Type B pancreatic cell (in vitro differentiated cells): ENCODE measurements at places on chromosomes 1 and 21.

- DNase-seq: no peak
Measured at GRCh38 chr1:153598309-153599172, 14.4 kb downstream of the S100A16 start.

GRCh38 chr1:119865627-119866026 lies 30.7 kb downstream of the ADAM30 start:
- no peak for DNase-seq

DNA sequence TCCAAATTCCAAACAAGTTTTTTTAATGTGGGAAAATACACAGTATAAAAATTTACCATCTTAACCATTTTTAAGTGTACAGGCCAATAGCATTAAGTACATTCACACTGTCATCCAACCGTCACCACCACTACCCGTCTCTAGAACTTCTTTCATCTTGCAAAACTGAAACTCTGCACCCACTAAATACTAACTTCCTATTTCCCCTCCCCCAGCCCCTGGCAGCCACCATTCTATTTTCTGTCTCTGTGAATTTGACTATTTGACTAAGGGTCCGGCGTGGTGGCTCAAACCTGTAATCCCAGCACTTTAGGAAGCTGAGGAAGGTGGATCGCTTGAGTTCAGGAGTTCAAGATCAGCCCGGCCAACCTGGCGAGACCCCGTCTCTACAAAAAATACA lies 36.1 kb downstream of the CLSTN1 start:
- DNase-seq: no peak

DNA sequence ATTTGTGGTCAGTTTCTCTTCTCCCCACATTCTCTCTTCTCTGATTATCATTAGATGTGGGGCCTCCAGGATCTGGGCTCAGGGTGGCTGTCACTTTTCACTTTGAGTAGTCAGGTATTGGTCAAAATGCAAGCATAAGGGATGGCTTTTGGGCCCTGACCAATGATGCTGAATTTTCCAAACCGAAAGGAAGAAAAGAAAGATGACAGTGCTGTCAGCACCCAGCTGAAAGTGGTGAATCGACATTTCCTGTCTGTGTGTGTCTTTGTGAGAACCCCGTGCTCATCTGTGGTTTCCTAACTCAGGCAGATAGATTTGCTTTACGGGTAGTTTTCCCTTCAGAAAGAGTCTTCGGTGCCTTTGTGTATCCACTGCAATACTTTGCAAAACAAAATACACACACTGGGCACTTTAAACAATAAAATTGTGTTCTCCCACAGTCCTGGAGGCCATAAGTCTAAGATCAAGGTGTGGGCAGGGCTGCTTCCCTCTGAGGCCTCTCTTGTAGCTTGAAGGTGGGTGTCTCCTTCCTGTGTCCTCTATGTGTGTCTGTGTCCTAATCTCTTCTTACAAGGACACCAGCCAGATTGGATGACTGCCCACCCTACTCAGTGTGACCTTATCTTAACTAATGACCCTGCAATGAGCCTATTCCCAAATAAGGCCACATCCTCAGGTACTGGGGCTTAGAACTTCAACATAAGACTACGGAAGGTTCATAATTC lies 274.8 kb upstream of the AJAP1 start:
- DNase-seq: no peak

GRCh38 chr1:160800645-160801408 lies 4.9 kb downstream of the LY9 start:
- DNase-seq: no peak

- no peak for DNase-seq
Measured at GRCh38 chr1:234408757-234409156, 35.5 kb downstream of the COA6 start.

DNA sequence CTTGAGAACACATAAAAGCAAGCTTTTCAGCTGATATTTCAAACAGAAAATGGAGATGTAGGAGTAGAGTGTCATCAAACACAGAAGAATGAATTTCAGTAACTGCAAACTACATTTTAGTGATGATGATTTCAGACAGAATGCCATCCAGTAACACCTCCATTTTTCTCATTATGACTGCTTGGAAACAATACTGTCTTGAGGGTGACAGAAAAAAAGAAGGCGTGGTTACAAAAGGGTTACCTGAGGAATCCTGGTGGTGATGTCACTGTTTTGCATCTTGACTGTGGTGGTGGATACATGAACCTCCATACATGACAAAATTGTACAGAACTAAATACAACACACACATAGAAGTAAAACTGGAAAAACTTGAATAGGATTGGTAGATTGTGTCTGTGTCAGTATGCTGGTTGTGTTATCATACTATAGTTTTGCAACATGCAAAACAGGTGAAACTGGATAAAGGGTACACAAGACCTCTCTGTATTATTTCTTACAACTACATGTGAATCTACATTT lies 375.9 kb downstream of the PTBP2 start:
- no peak for DNase-seq

DNA sequence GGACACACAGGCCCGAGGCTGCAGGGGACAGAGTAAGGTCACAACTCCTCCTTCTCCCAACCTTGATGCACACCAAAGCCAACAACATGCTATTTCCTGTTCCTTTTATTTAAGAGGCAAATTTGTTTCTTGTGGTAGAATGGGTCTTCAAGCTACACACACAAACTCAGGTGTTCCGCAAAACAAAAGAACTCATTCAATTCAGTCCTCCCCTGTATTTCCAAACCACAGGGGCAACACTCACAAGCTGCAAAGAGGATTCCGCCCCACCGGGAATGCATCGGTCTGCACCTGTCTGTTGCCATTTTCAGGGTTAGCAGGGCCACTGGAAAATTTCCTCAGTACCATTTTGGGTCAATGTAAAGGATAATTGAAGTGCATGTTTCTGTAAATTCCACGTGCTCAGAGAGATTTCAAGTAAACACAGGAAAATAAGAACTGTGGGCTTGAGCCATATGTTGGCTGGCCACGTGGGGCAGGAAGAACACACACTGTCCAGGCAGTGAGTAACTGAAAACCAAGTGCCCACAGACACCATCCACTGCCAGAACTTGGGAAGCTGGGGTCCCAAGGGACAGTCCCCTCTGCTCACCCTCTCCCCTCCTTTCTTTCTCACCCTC lies 145.2 kb upstream of the ERG start:
- no peak for DNase-seq

DNA sequence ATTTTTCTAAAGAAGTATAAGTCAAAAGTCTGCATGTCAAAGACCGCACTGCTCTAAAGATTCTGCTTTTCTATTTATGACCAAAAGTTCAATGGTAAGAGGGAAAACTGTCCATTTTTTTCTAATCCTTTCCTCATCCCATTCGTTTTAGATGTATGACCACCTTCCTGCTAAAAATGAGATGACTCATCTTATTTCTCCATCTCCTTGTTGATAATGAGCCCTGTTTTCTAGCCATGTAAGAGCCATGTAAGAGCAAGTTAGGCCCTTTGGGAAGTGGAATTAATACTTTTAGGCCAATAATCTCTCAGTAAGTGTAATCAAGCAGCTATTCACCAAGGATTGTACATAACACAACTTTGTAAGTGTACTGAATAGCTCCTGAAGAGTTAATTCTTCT lies 475.6 kb upstream of the B3GALT2 start:
- DNase-seq: no peak

DNA sequence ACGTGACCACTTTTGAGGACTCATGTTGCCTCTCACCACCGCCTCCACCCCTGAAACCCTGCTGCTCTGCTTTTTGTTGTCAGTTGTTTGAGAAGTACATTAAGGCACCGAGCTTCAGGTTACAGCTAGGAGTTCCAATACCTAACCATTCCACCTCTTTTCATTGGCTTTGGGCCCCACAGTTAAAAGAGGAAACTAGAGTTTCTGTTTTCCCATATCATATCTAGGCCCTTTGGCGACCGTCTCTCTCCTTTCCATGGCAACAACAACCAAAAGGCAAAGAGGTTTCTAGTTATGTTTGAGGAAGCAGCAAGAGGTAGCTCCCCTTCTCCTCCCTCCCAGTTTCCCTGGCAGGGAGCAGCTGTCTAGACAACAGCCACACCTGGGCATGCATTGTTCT lies 5.9 kb downstream of the ANKRD35 start:
- DNase-seq: no peak

DNA sequence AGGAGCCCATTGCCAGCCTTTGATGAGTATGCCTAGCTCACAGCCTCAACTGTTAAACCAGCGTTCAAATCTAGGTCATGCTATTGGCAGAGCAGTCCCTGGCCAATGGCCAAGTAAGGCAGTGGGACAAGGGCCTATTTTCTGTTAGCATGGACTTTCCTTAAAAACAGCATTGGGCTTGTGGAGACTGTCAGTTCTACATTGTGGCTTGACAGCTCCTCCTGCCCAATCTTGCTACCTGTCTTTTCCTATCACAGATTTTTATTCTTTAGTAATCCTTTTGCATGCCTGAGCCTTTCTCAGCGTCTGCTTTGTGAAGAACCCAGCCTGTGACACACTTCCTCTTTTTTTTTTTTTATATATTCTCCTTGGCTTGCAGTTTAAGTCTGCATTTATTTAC lies 56.4 kb downstream of the DIP2A start:
- no peak for DNase-seq

DNA sequence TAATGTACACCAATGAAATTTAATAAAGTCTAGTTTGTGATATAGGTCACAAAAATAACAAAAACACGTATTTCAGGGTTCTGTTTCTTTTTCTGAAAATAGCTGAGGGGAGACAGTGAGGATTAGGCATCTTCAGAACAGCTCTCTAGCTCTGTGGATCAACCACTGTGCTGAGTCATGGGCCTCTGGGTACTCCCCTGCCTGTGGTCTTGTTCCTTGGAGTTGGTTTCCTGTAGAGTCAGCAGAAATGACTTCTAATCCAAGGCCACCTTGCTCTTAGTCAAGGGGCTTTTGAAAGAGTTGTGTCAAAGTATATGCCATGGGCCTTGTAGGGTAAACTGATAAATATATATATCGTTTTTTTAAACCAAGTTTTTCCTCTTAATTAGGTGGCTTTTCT lies 141.8 kb upstream of the ZRANB2 start:
- DNase-seq: no peak

GRCh38 chr1:223774134-223774814 lies 61.9 kb downstream of the CAPN2 start:
- DNase-seq: no peak

- no peak for DNase-seq
Measured at GRCh38 chr1:81517987-81518386, 282.7 kb upstream of the ADGRL2 start.

DNA sequence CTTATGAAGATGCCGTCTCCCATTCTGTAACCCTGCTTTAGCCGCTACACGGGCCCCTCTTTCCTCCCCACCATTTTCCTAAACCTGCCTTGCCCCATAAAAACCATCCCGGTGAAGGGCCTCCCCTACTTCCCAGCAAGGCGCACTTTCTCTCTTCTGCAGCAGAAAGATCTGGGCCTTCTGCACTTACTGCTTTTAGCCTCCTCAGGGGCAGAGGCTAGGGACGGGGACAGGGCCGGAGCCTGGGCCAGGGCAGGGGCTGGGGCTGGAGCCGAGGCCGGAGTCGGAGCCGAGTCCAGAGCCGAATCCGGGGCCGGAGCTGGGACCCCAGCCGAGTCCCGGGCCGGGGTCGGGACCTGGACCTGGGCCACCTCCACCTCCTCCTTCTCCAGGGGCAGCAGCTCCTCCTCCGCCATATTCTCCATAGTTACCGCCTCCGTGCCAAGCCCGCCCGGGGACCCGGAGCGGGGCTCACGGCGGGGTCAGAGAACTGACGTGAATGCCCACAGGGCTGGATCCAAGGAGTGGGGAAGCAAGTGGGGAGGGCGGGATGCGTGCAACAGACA lies 382 bp downstream of the TRMT1L start:
- peak; percentile 75 for DNase-seq

DNA sequence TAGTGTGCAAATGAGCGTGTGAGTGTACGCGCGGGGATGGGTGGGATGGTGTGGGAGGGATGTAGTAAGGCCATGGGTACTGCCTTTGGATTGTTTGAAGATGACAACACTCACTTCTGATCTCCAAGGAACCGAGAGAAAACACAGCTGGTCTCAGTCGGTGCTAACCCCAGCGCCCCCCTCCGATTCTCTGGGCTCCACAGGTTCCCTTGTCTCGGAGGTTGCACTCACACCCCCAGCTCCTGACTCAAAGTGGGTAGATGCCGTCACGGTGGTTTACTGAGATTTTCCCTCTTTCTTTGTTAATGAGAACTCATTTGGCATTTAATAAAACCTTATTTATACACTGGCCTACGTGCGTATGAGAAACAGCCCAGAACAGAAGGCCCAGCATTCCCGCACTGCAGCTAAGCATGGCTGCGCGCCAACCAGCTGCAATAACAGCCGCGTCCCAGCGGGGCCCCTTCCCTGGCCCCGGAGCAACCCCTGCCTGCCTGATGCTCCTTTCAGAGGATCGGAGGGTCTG lies 25.8 kb downstream of the ABCA4 start:
- DNase-seq: no peak
